ENCODE measurements at places on chromosomes 6 and 20.

- DNase-seq = no peak
Measured at GRCh38 chr20:19658137-19658536, 99.9 kb upstream of the RIN2 start.

DNA sequence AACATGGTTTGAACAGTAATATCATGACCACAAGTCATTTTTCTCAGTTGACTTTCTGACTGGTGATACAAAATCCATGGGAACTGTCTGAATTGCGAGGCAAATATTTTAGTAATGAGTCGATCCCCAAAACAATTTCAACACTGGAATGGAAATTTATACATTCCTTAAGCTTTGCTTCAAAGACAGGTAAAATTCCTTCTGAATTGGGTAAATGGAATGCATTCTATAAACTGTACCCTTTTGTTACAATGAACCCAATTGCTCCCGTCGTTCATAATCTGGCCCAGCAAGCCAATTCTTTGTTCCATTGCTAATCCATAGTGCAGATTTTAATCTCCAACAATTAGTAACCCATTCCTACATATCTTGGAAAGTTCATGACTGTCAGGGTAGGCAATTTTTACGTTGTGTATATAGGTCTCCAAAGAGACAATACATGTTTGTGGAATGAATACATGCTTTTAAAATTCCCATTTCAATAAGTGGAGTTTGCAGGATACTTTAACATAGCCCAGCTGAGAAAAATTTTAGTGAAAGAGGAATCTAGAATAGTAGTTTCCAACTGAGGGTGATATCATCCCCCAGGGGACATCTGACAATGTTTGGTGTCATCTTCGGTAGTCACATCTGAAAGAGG lies 32.7 kb downstream of the CYP24A1 start:
- no peak for DNase-seq

- DNase-seq = no peak
Measured at GRCh38 chr6:36848658-36849441, 9.6 kb upstream of the CPNE5 start.

GRCh38 chr6:91743756-91744155 lies 1156.9 kb upstream of the MAP3K7 start:
- no peak for DNase-seq

DNA sequence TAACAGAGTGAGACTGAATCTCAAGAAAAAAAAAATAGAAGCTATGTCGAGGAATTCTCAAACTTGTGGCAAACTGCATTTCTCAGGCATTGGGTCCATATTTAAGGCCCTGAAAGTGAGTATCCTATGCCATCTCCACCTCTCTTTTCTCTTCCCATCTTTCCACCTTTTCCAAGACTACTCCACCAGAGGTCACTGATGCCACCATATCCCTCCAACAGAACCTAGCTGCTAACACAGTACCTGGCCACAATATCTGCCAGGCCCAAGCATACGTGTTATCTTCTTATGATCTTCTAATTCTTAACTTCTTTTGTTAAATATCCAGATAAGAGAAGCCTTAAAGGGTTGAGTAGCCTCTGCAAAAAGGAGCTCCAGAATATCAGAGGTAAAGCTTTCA lies 8.2 kb upstream of the ADGRF4 start:
- no peak for DNase-seq

DNA sequence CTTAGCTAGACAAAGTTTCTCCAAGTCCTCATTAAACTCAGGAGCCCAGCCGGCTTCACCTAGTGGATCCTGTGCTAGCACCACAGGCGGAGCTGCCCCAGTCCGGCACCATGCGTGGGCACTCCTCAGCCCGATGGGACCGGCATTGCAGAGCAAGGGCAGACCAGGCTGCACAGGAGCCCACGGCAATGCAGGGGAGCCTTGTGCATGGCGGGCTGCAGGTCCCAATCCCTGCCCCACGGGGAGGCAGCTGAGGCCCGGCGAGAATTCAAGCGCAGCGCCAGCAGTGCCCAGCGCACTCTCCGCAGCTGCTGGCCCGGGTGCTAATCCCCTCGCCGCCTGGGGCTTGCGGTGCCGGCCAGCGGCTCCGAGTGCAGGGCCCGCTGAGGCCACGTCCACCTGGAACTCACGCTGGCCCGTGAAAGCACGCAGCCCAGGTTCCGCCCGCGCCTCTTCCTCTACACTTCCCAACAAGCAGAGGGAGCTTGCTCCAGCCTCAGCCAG lies 292.3 kb upstream of the EYS start:
- DNase-seq = no peak

GRCh38 chr6:170178561-170179477 lies 112.1 kb downstream of the DLL1 start:
- no peak for DNase-seq

DNA sequence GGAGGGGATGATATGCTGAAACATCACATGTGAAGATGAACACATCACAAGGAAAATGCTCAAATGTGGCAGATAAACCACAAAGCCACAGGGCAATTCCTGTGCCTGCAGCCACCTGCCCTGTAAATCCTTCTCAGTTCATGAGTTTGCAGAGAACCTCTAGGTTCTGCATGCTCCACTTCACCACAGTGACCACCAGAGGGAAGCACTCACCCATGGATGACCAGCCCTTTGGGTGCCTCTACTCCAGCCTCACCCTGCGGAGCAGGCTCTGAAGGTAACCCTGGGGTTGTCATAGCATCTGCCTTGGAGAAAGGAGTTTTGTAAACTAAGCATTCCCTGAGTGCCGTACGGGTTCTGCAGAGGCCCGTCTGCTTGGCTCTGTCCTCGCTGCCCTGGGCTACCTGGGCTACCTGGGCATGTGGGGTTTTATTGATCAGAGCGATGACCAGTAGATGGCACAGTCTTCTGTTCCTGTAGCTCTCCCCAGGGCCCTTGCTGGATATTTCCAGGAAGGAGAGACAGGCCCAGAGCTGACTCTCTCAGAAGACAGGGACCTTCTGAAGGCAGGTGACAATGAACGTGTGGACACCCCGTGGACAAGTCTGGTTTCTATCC lies 31.7 kb upstream of the CST1 start:
- peak; percentile 32 for DNase-seq

DNA sequence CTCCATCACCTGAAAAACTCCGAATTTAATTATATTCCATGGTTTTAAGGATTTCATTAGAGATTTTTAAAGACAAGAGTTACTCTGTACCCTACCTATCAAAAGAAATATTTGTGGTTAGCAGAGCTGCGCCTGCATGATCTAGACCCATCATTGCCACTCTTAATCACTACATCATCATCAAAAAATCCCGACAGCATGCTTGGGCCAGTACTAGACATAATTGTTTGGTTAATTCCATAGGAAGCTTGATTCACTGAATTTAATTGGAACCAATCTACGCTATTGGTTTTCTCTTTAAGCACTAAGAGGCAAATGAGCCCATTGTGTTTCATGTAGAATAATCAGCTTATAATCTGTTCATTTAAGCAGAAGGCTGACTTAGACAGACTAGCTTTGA lies 33.4 kb upstream of the RNF217 start:
- no peak for DNase-seq

DNA sequence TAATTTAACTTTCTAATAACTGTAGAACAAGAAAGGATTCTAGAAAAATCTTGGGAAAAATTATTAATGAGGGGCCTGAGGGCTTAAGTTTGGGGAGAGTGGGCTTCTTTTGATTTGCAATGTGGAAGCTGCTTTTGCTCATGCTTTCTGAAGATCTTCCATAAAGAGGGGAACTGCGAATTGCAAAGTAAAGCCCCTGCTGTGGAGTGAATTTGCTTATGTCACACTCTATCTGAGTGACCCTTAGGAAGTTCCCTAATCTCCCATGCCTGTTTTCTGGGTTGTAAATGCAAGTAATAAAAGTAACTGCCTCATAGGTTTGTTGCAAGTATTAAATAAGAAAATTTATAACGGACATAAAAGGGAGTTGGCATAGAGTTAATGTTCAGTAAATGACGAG lies 301.2 kb downstream of the PLCB1 start:
- DNase-seq = no peak

- no peak for DNase-seq
Measured at GRCh38 chr6:34157851-34158250, 12.0 kb upstream of the GRM4 start.

DNA sequence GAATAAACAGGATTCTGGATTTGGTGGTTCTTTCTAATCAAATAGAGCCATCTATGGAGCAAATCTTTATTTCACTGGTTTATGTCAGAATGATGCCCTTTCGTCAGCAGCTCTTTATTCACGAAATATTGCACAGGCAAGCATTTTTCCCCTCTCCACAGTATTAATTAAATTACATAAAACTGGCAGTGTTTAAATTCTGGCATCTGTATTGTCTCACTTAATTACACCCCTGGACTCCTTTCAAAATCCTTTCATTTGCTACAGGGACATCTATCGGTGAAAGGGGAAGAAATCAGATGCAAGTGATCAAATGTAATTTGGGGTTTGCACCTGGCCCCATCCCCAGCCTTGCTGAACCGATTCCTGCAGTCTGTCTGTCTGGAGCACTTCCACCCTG lies 801.9 kb downstream of the QKI start:
- DNase-seq = no peak

- no peak for DNase-seq
Measured at GRCh38 chr6:17965397-17965796, 22.0 kb downstream of the KIF13A start.

DNA sequence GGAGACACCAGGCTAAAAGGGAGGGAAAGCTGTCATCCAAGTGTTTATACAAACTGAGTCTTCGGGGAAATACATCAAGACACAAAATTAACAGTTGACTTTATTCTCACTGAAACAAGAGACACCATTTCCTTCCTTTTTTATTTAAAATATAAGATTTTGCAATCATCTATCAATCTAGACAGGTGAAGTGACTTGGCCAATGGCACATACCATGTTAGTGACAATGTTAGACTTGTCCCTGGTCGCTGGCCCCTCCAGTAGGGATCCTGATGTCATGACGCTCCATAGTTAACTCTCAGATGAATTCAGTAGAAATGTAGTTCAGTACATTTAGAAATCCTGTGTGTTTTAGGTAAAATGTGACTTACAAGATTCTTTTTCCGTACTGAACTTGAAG lies 2.9 kb downstream of the SASH1 start:
- DNase-seq = no peak

DNA sequence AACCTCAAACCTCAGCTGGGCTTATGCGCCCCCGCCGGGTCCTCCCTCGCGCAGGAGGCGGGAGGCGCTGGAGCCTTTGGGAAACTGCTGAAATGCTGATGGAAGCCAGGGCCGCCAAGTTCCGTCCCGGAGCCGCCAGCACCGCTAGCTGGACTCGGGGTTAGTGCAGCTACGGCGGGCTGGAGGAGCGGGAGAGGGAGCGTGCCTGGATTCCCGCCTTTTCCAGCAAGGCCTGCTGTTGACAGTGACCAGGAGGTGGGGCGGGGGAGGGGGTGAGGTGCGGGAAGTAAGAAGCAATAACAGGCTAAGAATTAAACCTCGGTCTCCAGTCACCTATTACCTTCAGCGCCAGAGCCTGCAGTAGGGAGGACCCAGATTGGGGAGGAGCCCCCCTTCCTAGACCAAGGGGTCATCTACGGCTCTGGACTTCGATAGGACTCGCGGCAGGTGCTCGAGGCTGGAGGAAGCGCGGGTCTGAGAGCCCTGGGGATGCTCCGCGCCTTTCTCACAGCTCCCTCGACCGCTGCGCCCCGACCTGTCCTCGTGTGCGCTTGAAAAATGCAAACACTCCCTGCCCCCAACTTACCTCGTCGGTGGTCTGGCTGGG lies 20.5 kb downstream of the COL9A1 start:
- DNase-seq = no peak

DNA sequence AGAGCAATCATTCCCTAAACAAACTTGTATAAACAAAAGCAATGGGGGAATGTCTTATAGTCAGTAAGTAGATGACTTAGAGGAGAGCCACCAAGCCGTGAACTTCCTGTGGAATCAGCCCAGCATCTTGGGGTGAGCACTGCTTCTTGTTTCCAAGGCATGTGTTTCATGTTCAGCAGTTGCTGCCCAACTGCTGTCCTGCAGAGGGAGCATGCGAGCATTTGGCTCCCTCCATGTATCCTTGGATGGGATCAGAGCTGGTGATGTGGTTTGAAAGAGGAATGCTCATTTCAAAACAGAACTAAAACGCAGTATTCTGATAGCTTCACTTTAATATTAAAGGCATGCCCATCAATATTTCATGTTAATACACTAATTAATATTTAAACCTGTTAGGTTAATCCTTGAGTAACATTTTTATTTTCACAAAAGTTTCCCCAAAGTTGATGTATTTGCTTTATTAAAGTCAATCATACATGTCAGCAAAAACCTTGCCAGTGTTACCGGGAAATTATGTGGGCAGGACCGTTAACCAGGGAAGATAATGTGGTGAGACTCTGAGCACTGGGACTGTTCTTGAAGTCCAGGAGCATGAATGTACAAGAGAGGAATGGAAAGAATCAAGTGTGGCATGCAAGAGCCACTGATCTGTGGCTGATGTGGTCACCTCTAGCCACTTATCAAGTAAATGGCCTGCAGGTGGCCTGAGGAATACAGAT lies 172.1 kb upstream of the GGTLC1 start:
- DNase-seq = peak; percentile 30

DNA sequence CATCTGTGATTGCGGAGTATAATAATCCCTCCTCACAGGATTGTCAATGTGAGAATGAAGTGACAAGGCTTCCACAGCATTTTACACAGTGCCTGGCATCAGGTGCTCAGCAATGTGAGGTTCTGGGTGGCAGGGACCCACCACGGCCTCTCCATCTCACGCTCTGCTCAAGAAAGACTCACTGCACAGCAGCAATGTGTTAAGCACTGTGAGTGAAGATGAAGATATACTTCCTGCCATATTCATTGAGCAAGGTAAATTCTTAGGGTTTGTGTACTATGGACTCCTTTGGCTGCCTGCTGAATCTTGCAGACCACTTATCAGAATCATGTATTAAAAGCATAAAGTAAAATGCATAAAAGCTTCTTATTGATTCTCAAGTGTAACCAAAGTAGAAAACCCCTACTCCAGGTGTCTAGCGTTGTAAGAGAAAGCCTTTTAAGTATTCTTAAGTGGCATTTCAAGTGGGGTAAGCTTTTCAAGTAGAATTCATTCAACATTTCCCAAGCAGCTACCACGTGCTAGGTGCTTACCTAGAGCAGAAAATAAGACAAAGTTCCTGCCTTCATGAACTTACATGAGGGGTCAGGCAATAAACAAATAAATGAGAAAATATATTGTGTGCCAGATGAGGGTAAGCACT lies 17.0 kb upstream of the MEP1A start:
- DNase-seq = no peak

- DNase-seq = no peak
Measured at GRCh38 chr20:2640899-2641298, 11.5 kb upstream of the NOP56 start.

DNA sequence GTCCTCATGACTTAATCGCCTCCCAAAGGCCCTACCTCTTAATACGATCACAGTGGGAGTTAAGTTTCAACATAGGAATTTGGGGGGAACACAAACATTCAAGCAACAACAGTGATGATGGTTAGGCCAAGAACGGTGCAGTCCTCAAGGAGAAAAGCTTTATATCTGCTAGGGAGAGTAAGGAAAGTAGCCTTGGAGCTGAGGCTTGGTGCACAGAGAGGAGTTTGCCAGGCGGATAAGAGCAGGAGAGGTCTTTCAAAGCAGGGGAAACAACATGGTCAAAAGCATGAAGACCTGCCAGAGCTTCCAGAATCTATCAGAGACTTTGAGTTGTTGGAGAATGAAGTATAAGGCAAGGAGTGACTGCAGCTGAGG lies 119.1 kb downstream of the PLCB1 start:
- DNase-seq = no peak

GRCh38 chr20:24662752-24663365 lies 193.4 kb downstream of the SYNDIG1 start:
- no peak for DNase-seq

Data from HEK293T (cell line).